ENCODE measurements at places on chromosomes 7 and 10.

- DNase-seq = no peak
Observed at GRCh38 chr10:6770846-6771245, 190.8 kb upstream of the PRKCQ start.

GRCh38 chr7:46508583-46508982 is 587.5 kb upstream of the IGFBP3 start:
- no peak for DNase-seq

DNA sequence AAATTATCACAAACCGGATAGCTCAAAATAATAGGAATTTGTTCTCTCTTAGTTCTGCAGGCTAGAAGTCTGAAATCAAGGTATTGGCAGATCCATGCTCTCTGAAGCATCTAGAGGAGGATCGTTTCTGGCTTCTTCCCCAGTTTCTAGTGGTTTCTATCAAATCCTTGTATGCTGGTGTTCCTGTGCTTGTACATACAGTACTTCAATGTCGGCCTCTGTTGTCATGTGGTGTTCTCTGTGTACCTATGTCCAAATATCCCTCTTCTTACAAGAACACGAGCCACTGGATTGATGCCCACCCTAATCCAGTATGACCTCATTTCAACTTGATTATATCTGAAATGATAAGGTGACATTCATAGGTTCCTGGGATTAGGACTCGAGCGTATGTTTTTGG is 9.8 kb upstream of the TAX1BP1 start:
- DNase-seq = no peak

DNA sequence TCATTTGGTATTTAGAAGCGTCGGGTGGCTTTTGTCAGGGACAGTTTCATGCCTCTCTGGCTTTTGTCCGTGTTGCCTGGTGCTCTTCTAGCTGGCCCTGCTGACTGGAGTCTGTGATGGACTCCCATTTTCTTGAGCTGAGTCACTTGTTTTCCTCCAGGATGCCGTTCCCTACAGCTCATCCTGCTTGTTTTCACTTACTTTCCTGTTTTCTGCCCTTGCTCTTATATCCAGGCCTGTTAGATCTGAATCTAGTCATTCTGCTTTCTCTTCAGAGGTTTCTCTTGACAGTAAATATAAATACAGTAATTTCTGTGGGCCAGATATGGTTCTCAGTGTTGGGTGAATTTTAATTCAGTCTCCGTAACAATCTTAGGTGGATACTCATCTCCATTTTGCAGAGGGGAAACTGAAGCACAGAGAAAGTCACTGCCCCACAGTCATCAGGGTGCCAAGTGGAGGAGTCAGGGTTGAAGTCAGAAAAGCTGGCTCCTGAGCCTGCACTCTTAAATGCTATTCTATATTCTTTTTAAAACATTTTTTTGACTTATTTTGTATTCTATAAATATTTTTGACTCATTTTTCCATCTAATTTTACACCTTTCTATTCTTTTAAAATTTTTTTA is 85.4 kb downstream of the CCNY start:
- DNase-seq = peak; percentile 59

- peak; percentile 11 for DNase-seq
Observed at GRCh38 chr7:144830811-144831210, 5.0 kb downstream of the TPK1 start.

DNA sequence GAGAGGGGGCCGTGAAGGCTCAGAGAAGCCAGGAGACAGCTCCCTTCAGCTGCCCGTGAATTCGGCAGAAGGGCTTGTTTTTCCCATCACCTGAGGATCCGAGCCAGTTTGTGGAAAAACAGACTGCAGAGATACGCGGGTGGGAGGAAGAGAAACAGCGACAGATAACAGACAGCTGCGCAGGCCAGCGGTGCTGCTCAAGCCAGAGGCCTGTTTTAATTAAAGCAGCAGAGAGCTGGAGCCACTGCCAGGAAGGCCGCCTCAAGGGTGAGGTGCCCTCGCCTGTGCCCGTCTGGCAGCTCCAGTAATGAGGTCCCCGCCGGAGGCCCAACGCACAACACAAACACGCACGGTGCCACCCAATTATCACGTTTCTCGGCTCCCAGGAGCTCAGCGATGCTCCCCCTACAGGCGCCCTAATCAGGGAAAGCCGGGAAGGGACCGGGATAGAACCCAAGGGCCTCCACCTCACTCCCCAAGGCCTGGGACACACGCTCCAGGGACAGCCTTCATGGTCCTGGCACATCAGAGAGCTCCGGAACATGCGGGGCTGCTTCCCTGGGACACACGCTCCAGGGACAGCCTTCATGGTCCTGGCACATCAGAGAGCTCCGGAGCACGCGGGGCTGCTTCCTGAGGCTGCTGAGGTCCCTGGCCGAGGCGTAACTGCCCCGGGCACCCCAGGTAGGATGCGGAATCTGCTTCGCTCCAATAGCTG is 60.6 kb upstream of the DNAAF5 start:
- DNase-seq = no peak

- DNase-seq = no peak
Observed at GRCh38 chr7:43570688-43571365, 12.1 kb upstream of the STK17A start.

DNA sequence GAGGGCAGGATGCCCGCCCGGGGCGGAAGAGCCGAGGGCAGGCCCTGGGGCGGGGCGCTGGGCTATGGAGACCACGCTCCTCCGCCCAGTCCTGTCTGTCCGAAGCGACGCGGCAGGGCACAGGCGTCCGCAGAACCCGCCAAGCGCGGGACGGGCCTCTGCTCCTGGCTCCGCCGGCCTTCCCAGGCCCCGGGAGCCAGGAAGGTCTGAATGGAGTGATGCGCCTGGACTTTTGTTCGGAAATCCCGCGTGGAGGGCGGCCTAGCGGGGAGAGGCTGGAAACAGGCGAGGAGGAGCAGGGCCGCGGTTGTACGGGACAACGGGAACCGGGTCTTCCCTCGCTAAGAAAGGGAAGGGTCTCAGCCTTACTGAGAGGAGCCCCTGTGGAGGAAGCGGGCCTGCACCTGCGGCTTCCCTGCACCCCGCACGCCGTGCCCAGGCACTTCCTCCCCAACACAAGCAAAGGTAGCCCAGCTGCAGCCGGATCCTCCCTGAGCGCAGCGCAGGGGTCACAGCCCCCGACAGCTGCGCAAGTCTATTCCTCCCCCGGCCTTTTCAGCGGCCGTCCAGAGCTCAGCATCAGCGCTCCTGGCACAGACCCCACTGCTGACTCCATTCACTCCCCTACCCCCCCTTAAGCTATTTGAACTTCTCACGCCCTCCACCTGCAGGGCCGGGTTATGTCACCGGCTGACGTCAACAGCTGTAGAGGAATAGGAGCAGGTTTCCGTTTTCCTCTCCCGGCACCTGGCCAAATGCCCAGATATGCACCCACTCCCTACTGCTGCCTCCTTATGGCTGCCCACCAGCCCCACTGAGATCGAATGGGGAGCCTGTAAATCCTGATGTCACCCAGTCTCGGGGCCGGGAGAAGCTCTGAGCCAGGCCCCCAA is 143.2 kb upstream of the RET start:
- no peak for DNase-seq

- peak; percentile 24 for DNase-seq
Observed at GRCh38 chr10:32055478-32056135, 618 bp downstream of the KIF5B start.

DNA sequence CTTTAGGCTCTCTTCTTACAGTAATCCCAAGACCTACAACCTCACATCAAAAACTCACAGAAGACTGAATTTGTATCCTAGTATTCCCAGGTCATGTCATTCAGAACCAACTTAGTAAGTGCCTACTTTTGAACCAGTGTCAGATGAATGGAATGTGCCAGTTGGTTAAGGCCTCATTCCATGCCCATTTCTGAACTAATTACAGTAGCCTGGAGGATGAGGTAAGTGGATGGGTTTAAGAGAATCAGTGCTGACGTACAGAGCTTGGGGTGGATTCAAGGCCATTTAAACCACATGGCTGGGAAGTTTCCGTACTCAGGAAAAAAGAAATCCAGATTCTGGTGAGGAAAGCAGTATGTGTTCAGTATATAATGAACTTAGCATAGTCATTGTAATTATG is 21.9 kb upstream of the FOXP2 start:
- DNase-seq = no peak

- DNase-seq = no peak
Observed at GRCh38 chr10:80855348-80855971, 317.8 kb downstream of the SH2D4B start.

Data from fibroblast of skin of left quadriceps (primary cell).